Activated naive CD4-positive, alpha-beta T cell treated with anti-CD3 and anti-CD28 coated beads, Interleukin-2, amount 10 ng/mL, durations not matched to agents 7 days and 5 days (primary cell): ENCODE measurements at places on chromosomes 6 and 20.
A peak's percentile ranks its signal among the peaks of the same experiment; 100 is the strongest.

- H3K27me3 ChIP-seq: no peaks in the 10 kb centered on the region
- DNase-seq: no peak
- H3K27ac ChIP-seq: no peak overlapping the region
- no peaks in the 10 kb centered on the region for H3K4me1 ChIP-seq
- no peak overlapping the region for H3K4me3 ChIP-seq
Observed at GRCh38 chr6:56802584-56802983, 152.3 kb upstream of the BEND6 start.

DNA sequence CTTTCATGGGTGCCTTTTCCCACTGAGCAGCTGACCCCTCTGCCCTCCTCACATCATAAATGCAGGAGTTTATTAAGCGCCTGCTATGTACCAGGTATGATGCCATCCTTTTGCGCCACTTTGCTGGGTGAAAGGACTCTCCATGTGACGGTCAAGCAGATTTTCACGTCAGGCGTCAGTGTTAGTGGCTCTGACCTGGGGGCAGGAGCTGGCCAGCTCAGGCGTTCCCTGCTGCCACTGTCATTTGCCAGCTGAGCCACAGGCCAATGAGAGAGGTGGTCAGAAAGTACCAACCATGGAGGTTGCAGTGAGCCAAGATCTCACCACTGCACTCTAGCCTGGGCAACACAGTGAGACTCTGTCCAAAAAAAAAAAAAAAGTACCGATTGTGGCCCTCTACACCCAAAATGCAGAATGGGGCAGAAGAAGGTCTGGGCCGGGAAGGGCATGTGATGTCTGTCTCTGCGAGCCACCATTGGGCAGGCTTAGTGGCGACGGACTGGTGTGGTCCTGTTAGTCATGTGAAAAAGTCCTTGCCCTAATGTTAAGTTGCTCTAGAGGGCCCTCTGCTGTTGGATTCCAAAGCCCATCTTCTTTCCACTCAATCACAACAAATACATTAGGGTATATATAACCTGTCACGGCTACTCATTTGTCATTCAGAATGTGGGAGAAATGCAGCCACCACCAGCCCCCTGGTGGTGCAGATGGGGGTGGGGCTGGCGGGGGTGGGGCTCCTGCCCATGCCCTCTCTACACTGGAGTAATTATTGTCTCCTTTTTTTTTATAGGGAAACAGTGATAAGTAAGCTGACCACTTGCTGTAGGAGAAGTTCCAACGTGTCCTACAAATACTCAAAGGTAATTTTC lies 18.4 kb upstream of the SLC22A1 start:
- DNase-seq: peak; percentile 50
- no peaks in the 10 kb centered on the region for H3K27me3 ChIP-seq
- H3K4me3 ChIP-seq: no peak overlapping the region
- peaks cover 31% of the 10 kb centered on the region for H3K4me1 ChIP-seq
- H3K27ac ChIP-seq: peak overlapping the region; percentile 37

- no peaks in the 10 kb centered on the region for H3K27me3 ChIP-seq
- H3K4me1 ChIP-seq: peaks cover 10% of the 10 kb centered on the region
- H3K27ac ChIP-seq: no peak overlapping the region
Observed at GRCh38 chr6:7903673-7904072, 6.9 kb downstream of the TXNDC5 start.

- no peak overlapping the region for H3K4me3 ChIP-seq
- H3K27me3 ChIP-seq: no peaks in the 10 kb centered on the region
- no peak for DNase-seq
- H3K36me3 ChIP-seq: no peaks in the 10 kb centered on the region
Observed at GRCh38 chr6:155980014-155980767, 524.6 kb upstream of the NOX3 start.

DNA sequence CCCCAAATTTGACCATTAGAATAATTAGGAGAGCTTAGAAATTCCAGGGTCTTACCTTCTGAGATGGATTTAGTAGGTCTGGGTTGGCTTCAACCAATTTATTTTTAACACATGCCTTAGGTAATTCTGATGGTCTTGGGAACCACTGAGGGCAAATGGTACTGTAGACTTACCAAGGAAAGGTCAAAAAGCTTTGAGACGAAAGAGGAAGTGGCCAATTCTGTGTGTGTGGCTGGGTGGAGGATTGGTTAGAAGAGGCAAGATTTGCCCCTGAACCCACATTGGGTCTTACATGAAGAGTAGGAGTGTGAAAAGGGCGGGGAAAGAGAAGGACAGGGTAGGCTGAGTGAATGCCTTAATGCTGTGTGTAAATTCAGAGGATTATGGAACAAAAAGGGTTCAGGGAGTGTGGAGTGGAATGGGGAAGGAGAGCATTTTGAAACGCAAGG lies 2.7 kb downstream of the ITCH start:
- peaks cover 4% of the 10 kb centered on the region for H3K27me3 ChIP-seq
- no peak overlapping the region for H3K27ac ChIP-seq
- DNase-seq: peak; percentile 30
- peak overlapping the region; percentile 10 for H3K4me3 ChIP-seq
- H3K36me3 ChIP-seq: peaks cover 42% of the 10 kb centered on the region

DNA sequence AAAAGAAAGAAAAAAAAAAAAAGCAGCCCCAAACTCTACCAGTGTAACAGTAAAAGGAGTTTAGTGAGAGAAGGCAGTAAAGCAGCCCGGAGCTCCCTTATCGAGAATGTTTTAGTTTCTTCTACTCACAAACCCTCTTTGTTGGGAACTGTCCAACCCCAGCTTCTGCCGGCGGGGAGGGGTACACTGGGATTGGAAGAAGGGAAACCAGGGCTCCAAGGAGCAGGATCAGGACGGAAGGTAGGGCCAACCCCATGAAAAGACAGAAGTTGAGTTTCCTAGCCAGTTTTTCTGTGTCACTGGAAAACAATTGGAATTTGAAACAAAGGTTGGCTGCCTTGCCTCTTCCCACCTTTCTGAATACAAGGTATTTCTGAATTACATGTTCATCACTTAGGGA lies 66.0 kb downstream of the KIZ start:
- no peak overlapping the region for H3K27ac ChIP-seq
- H3K4me3 ChIP-seq: no peak overlapping the region
- H3K4me1 ChIP-seq: no peaks in the 10 kb centered on the region

GRCh38 chr6:134690048-134690447 lies 259.9 kb downstream of the ALDH8A1 start:
- no peaks in the 10 kb centered on the region for H3K4me1 ChIP-seq
- no peak overlapping the region for H3K27ac ChIP-seq
- no peak overlapping the region for H3K4me3 ChIP-seq
- no peaks in the 10 kb centered on the region for H3K36me3 ChIP-seq
- DNase-seq: no peak
- peaks cover 33% of the 10 kb centered on the region for H3K27me3 ChIP-seq
